Stimulated activated CD4-positive, alpha-beta T cell treated with anti-CD3 and anti-CD28 coated beads, Interleukin-15, amount 100 ng/mL, for 24 hours (primary cell): ENCODE measurements at places on chromosomes 12 and 14.

GRCh38 chr14:68284834-68285233 is 465.3 kb downstream of the RAD51B start:
- no peak for DNase-seq

DNA sequence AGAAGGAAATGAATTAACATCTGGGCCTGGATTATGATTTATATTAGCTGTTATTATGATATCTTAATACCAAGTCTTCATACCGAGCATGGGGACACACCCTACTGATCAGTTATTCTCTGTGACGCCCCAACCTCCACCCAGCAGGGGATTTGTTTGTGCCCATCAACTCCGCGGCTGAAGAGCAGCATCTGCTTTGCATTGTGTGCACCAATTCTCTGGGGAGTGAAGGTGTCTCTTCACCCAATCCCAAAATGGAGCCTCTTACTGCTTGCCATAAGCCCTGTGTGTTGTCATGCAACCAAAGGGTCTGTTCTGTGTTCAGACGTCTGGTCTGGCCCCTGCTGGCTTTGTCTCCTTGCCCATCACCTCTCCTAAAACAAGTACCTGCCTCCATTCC is 25.4 kb downstream of the DHRS2 start:
- no peak for DNase-seq

DNA sequence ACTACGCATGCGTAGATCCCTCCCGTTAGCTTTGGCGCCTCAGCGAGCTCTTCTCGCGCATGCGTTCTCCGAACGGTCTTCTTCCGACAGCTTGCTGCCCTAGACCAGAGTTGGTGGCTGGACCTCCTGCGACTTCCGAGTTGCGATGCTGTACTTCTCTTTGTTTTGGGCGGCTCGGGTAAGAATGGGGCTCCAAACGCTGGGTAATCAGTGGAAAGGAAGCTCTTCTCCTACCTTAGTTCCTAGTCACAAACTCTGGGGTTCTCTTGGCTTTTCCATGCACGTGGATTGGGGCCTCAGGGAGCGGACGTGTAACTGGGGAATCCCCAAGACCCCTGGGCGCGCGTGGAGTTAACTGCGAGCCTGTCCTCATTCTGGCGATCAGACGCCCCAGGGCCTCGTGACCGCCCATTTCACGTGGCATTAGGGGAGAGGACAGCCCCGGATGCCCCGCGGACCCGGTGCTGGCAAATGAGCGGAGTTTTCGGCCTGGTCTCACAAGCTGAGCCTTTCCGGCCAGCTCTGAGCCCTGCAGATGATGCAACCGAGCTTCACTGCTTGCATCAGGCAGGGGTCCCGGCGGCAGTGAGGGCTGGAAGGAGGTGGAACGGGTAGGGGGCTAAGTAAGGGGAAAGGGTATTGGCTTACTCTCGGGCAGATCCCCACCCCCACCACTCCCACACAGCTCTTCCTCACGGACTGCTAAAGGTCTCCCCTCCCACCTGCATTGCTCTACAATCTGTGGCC is at the start of gene SHMT2:
TSS of gene SHMT2 (plus strand) at position 78 of the 747 bp plus-strand sequence. CDS start at position 146, 68 bp downstream.
- peak; percentile 97 for DNase-seq

DNA sequence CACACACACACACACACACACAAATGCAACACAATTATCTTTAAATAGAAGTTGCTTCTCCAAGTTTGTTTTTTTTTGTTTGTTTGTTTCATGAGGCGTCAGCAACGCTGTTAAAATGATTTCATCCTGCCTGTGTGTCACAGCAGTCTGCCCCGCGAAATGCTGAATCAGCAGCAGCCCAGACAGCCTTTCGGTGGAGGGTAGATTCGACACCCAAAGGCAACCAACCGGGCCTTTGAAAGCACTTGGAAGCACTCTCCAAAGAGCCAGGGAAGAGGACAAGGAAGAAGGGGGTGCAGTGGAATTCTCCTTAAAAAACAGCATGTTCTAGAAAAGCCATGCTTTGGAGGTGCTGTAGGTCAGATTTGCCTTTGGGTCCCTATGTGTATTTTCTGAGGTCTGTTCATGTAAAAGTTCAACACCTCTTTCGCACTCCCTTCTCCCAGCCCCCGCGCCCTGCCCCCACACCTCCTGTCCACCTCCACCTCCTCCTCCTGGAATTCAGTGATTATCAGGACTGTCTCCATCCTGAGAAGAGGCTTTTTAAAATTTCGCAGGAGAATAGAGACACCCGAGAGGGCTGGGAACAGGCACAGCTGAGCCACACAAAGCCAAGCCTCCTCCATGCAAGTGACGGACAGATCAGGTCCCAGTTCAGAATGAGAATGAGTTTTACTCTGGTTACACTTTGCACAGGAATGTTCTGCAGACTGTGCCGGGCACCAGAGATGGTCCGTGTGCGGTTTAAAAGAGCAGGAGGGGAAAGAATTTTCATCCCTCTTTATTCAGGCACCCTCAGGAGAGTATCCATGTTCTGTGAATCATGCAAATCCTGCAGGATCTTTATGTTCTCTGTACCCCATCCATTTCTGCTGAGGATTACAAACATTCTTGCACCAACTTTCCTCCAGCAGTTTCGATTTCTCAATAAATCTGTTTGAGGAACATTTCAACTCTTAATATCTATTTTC is 177.9 kb downstream of the ETV6 start:
- DNase-seq, result peak; percentile 21

DNA sequence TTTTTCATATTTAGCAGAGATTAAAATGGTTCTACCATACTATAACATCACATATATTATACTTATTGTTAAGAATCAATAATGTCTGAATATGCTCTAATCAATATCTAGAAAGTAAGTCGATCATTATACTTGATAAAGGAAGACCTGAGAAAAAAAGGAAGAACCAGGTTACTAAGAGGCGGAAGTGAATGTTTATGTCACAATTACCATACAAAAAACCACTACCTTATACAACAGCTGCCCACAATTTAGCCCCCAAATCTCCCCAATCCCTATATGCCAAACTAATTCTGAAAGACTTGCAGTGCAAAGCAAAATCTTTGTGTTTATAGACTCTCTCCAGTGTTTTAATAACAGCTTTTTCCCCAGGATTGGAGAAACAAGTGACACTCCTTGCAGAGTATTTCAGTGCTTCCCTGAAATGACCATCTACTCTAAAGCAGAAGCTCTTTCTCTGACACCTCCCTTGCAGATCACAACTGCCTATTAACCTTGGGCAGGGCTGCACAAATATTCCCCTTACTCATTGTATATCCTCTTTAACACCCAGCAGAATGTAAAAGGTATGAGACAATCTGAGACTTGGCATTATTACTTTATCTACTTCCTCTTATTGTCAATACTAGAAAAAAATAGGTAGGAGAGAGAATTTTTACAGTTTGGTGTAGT is 12.7 kb upstream of the SLC2A3 start:
- no peak for DNase-seq

DNA sequence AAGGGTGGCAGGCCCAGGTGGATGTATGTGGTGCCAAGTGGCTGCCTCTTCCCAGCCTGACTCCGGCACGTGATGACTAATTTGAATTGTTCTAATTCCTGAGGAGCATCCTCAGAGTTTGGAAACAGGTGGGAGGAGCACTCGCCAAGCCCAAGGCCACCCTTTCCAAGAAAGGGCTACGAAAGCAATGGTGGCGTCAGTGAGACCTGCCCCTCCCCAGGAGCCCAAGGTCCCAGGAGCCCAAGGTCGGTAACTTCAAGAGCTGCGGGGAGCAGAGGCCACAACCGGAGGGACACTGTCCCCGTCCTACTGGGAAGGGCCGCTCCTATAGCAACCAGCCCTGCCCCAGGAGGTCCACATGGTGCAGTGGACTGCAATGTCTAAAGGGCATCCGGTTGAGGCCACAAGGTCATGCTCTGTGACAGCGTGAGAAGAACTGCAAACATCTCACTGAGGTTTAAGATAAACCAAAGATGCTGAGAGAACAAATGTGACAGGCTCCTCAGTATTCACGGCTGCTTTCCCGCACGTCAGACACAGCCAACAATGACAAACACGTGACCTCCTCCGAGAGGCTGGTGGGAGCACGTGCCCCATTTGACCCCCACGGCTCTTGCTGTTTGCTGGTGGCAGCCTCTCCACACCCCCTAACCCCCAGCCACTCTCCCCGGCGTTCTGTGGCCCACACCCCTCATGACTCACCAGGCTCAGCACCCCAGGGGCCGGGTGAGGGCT is 79.6 kb downstream of the ITPK1 start:
- no peak for DNase-seq

DNA sequence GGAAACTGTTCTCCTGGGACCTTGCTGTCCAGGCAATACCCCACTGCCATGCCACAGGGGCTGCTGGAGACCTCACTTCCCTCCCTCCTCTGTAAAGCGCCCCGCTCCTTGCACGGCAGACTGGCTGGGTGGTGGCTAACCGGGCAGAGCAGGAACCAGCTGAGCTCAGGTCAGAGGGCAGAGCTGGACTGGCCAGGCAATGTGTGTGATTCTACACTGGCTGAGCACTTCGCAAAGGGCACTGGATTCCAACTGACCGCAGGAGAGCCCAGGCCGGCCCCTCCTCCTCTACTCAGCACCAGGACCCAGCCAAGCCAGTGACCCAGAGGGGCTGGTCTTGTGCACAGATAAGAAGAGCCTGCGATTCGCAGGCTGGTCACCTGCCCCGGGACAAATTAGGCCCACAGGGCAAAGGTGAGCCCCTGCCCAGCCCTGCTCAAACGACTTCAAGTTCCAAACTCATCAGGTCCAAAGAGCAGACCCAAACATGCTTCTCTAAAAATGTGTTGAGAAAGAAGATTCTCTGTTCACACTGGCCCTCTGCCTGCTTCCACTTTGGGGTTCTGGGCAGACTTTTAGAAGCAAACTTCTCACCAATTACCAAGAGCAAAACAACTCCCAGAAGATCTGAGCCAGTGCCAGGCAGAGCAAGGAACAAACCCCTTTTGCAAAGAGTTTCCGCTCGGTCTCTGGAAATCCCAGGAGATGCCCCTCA is 54.9 kb upstream of the DIO3 start:
- no peak for DNase-seq

- DNase-seq, result no peak
These were observed 65.6 kb upstream of the DICER1 start for GRCh38 chr14:95222870-95223398.

DNA sequence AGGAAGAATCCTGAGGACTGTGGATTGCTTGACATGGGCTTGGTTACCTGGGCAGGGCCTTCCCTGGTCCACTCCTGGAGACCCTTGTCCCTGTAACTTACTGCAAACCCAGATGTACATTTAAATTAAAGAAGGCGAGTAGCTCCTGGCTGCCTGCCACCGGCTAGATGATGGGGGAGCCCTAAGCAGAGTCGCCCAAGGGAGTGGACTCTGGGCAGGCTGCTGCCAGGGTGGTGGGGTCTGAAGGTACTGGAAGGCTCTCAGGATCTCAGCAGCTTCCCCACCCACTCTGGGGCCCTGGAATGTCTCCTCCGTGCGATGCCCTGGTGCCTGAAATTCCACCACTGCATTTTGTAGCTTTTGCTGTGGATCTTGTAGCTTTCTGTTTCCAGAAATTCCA is 74.7 kb downstream of the FBXL14 start:
- no peak for DNase-seq

GRCh38 chr12:13436696-13437391 is 240.3 kb downstream of the EMP1 start:
- DNase-seq, result no peak

- peak; percentile 16 for DNase-seq
These were observed 1.3 kb upstream of the ATP5MC2 start for GRCh38 chr12:53677016-53677799.

- no peak for DNase-seq
These were observed 35.5 kb upstream of the PAX9 start for GRCh38 chr14:36626151-36626550.

DNA sequence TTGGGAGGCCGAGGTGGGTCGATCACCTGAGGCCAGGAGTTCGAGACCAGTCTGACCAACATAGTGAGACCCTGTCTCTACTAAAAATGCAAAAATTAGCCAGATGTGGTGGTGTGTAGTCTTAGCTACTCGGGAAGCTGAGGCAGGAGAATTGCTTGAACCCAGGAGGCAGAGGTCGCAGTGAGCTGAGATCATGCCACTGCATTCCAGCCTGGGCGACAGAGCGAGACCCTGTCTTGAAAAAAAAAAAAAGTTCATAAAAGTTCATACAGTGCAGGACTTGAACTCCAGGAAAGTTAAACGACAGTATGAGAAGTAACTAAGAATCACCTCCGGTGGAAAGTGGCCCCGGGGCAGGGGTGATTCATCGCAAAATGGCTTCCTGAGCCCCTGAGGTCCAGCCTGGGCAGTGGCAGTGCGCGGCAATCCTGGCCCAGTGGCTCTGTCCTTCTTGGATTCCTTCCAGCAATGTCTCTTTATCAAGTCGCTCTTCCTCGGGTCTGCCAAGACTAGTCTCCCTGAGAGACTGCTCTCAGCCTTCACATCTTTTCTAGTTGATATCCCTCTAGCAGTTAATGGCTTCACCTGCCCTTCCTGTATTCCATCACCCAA is 16.7 kb upstream of the MAP1LC3B2 start:
- DNase-seq, result no peak

GRCh38 chr14:73168691-73169090 is 32.4 kb downstream of the PSEN1 start:
- no peak for DNase-seq

- no peak for DNase-seq
These were observed 181.7 kb downstream of the ADAMTS20 start for GRCh38 chr12:43370263-43370662.

GRCh38 chr12:62642486-62642885 is 175.9 kb downstream of the MON2 start:
- no peak for DNase-seq

GRCh38 chr14:70811050-70811449 is 1.7 kb upstream of the MAP3K9 start:
- DNase-seq, result no peak

DNA sequence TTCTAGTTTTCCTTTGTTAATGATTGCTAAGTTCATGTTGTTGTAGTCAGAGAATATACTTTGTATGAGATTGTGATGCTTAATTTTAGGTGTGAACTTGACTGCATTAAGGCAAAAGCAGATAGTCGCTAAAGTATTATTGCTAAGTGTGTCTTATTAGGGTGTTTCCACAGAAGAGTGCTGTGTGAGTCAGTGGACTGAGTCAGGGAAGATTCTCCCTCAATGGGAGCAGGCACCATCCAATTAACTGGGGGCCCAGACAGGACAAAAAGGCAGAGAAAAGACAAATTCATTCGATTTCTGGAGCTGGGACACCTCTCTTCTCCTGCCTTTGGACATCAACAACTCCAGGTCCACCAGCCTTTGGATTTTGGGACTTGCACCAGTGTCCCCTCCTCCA is 48.5 kb downstream of the BAZ1A start:
- DNase-seq, result no peak

DNA sequence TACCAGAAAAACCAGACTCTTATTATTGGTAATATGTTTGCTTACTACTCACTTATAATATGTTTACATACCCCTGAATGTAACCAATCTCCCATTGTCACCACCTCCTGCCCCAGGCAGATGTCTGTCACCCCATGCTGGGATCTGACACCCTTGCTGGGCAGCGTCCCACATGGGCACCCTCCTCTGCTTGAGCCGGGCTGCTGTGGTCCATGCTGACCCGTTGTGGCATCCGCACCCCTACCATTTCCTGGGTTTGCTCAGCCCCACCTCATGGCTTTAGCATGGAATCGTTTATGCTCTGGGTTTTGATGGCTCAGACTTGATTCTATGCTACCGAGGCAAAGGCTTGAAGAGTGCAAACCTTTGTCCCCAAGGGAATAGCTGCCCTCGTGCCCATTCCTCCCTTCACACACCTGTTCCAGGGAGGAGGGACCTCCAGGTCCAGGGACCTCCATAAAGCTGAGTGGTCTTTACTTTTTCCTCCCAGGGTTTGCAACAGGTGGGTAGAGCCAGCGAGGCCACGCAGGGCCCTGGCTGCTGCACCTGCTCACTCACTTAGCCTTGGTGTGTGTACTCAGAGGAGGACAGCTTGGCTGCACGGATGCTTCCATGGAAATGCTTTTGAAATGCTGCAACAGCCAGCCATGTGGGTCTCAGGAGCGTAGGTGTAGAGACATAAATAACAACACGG is 68.7 kb downstream of the PRMT8 start:
- DNase-seq, result no peak

- DNase-seq, result no peak
These were observed 5.3 kb downstream of the ARHGEF25 start for GRCh38 chr12:57616383-57617101.
